ENCODE measurements at places on chromosomes 12 and 14. TPM values are rescaled to one million over a fixed set of nuclear protein-coding genes. Genes with fewer than 3 reads are reported as not detected.

DNA sequence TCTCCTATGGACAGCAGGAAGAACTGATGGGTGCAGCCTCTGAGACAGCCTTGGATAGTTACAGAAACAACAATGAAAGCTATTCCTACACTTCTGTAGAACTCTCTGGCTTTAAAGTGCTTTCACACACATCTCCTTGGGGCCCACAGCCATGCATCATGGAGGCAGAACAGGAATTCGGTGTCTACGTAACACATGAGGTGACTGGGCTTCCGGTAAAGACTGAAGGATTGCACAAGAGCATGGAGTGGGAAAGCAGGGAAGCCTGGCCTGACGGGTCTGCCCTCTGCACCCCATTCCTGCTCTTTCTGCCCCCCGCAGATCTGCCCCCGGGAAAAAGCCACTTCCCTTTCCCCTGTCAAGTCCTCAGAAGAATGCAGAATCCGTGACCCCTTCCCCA lies 82.6 kb downstream of the VWF start:
- H3K27me3 ChIP-seq = peaks cover 21% of the 10 kb centered on the region
- no peak for DNase-seq
- H3K36me3 ChIP-seq = no peaks in the 10 kb centered on the region
- no peaks in the 10 kb centered on the region for H3K4me1 ChIP-seq
- no peak overlapping the region for H3K27ac ChIP-seq
- no peak overlapping the region for H3K4me3 ChIP-seq

DNA sequence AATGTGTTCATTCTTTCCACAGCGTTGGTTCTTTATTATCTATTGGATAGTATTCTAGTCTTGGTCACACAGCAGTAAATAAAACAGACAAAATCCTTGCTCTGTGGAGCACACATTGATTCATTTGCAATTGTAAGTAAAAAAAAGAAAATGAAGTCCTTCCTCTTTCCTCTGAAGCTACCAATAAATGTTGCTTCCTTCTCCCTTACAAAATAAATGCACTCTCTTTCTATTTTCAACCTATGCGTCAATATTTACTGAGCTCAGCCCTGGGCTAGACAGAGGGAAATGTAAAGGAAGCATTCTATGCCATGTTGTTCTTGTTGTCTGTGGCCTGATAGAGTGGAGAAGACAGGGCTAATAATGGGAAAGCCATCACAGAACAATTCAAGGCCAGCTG lies 2.9 kb downstream of the ABHD12B start:
- no peak overlapping the region for H3K4me3 ChIP-seq
- H3K27me3 ChIP-seq = peaks cover 8% of the 10 kb centered on the region
- no peak for DNase-seq
- H3K27ac ChIP-seq = no peak overlapping the region

- H3K4me3 ChIP-seq = no peak overlapping the region
- no peaks in the 10 kb centered on the region for H3K27me3 ChIP-seq
- DNase-seq = no peak
- H3K36me3 ChIP-seq = no peaks in the 10 kb centered on the region
- no peak overlapping the region for H3K27ac ChIP-seq
- H3K4me1 ChIP-seq = peaks cover 6% of the 10 kb centered on the region
Measured at GRCh38 chr14:93059260-93059659, 56.5 kb downstream of the ITPK1 start.

GRCh38 chr14:63432228-63432627 lies 110.9 kb downstream of the PPP2R5E start:
- no peaks in the 10 kb centered on the region for H3K27me3 ChIP-seq
- H3K4me1 ChIP-seq = peaks cover 9% of the 10 kb centered on the region
- no peak overlapping the region for H3K27ac ChIP-seq
- H3K36me3 ChIP-seq = no peaks in the 10 kb centered on the region
- DNase-seq = no peak
- no peak overlapping the region for H3K4me3 ChIP-seq

The PLEKHD1 gene
- total RNA-seq = not detected

The ADAM20 gene
- not detected for total RNA-seq

The GPRC5D gene
- not detected for total RNA-seq

The SMIM41 gene
- total RNA-seq = not detected
